ENCODE measurements at places on chromosomes 7 and 10.
A peak's percentile ranks its signal among the peaks of the same experiment; 100 is the strongest.

- DNase-seq, result no peak
Measured at GRCh38 chr10:130194194-130194990, 58.2 kb downstream of the GLRX3 start.

DNA sequence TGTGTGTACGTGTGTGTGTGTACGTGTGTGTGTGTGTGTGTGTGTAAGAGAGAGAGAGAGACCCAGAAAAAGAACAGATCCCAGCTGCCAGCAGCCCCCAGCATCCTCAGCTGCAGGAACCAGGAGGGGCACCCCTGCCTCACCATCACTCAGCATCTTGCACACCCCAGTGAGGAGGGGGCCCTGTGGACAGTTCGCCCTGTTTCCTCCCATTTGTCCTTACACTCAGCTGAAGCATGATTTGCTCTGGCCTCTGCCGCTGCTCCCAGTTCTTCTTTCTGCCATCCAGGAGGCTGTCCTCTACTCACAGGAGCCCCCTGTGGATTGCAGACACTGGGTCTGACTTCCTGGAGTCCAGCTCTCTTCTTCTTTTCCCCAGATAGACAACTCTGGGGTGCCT is 9.7 kb downstream of the GPR26 start:
- DNase-seq, result no peak

DNA sequence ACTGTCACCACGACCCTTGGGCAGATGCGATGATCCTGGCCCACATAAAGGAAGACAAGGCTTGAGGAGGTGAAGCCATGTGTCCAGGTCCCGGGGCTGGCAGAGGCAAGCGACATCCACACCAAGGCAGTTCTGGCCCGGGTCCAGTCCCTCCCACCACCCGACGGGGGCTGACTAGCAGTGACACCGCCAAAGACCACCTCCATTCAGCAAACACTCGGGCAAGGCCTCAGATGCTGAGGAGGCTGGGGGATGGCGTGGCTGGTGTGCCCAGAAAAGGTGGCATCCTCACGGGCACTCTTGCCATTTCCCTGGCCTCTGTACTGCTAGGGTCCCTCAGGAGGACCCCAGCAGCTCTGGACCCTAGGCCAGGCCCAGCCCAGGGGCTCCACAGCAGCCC is 219.0 kb downstream of the ELFN1 start:
- no peak for DNase-seq

DNA sequence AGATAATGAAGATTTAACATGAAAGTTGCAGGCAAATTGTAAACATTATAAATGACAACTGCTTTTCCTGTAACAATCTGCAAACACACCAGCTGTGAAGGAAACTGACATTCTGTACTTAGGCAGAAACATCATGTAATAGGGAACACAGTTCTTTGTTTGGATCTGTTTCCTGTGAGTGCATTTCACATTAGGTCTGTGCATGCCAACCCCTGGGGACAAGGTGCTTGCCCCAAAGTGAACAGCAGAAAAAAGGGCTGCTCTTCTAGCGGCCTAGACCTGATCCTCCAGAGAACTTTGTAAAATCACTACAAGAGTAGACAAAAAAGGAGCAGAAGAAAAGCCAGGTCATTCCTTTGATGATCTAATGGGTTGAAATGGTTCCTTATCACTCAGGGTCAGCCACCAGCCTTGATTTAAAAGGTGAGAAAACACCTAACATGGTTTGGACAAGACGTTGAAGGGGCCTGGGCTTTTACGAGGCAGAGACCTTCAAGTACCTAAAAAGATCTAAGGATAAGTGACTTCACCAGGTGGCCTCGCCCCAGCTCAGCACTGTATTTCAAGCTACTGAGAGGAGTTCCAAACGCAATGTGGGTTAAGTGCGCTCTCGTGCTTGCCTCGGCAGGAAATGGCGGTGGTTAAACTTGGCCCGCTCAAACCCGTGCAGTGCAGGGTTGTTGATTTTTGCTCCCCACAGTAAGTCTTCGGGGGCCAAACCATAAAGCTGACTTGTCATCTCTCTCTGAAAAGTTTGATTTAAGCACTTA is 249.7 kb downstream of the CREB5 start:
- DNase-seq, result no peak

DNA sequence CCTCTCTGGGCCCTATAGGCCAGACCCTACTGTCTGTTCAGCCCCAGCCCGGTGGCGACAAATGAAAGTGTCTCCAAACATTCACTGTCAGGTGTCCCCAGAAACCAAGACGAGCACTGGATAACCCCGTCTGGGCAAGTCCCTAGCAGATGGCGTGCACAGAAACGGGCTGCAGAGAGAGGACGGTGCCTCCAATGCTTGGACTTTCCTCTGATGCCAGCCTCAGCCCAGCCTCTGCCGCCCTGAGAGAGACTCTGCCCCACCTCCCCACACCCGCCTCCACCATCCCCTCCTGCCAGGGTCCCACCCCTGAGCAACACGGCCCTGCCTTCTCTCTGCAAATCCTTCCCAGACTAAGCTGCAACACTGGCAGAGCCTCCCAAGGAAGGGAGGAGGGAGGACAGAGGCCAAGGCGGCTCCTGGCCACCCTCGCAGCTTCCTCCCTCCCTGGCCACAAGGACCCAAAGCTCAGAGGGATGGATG is 7.4 kb upstream of the LFNG start:
- DNase-seq, result peak; percentile 17

DNA sequence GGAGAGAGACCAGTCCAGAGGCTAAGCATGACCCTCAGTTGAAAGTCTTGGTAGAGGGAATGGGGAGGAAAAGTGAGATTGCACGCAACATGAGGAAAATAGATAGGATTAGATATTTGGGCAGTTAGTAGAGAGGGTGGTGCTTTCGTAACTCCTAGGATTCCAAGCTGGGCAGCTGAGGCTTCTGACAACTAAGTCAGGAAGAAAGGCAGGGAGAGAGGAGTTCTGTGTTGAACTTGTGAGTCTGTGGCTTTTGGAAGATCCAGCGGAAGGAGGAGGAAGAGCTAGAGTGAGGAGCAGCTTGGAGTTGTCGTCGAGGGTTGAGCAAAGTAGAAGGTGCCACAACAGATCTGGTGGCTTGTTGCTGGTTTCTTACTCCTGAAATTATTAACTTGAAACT is 21.8 kb downstream of the CUL1 start:
- DNase-seq, result no peak

DNA sequence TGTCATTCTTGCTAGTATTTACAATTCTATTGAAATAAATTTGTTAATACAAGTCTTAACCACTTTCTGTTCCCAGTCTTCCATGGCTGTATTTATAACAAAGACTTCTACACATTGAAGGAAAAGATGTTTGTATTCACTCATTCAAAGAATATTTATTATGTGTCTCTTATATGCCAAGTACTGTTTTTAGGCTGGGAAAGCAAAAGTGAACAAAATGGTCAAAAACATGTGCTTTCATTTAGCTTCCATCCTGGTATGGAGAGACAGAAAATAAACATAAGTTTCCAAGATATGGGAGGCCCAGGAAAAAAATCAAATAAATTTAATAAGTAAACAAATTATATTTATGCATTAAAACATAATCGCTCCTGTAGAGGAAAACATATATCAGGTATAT is 22.9 kb downstream of the CPED1 start:
- no peak for DNase-seq

DNA sequence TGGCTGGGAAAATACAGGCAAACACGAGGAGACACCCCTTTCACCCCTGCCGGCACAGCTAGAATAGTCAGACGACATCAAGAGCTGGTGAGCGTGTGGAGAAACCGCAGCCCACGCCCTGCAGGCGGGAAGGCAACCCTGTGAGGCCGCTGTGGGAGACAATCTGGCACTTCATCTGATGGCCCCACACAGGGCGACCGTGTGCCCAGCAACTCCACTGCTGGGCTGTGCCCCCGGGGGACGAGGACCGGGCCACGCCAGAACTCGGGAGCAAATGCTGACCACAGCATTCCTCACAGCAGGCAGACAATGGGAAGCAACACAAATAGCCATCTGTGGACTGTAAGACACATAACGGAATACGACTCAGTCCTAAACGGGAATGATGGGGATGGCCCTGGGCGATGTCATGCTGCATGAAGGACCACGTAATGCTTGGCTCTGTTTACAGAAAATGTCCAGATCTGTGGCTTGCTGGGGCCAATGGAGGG is 58.9 kb downstream of the CFAP46 start:
- DNase-seq, result no peak

- no peak for DNase-seq
Measured at GRCh38 chr7:112726076-112726475, 64.1 kb downstream of the TMEM168 start.

GRCh38 chr10:24893127-24893526 is 59.3 kb downstream of the PRTFDC1 start:
- no peak for DNase-seq

- no peak for DNase-seq
Measured at GRCh38 chr10:23834091-23834490, 374.8 kb upstream of the KIAA1217 start.

- no peak for DNase-seq
Measured at GRCh38 chr7:18471476-18472160, 23.9 kb upstream of the HDAC9 start.

GRCh38 chr7:48360574-48360973 is 189.3 kb downstream of the ABCA13 start:
- no peak for DNase-seq

- no peak for DNase-seq
Measured at GRCh38 chr10:77973276-77973675, 46.7 kb upstream of the DLG5 start.

GRCh38 chr10:130028465-130028819 is 64.4 kb upstream of the EBF3 start:
- DNase-seq, result no peak

GRCh38 chr10:69415049-69415448 is 1.7 kb downstream of the TACR2 start:
- DNase-seq, result no peak

DNA sequence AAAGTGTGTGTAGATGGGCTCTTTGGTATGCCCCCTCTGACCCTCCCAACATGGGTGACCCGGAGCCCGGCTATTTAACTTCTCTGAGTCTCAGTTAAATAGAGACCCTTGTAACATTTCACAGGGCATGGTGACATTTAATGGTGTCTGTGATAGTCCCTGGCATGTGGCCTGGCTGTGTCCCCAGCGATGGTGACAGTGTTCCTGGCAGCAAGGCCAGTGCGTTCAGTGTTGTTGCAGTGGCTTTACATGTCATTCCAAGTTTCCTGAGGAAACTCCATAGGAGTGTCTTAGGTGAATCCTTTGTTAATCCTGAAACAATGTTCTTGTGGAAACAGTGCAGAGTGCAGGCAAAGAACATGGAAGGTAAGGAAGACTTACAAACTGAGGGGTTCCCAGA is 137.0 kb downstream of the RAMP3 start:
- DNase-seq, result no peak

GRCh38 chr7:155713384-155713783 is 68.9 kb downstream of the RBM33 start:
- DNase-seq, result no peak

GRCh38 chr10:82438277-82438676 is 563.3 kb downstream of the NRG3 start:
- DNase-seq, result no peak

GRCh38 chr7:35316549-35316948 is 62.6 kb upstream of the TBX20 start:
- no peak for DNase-seq

- DNase-seq, result no peak
Measured at GRCh38 chr10:90193240-90193985, 492.0 kb downstream of the KIF20B start.
